Stimulated activated CD4-positive, alpha-beta T cell treated with anti-CD3 and anti-CD28 coated beads, TNF-alpha, amount 100 ng/mL, for 1 hour (primary cell): ENCODE measurements at places on chromosomes 16 and 17.

- DNase-seq, result peak; percentile 63
Observed at GRCh38 chr17:44533533-44534246, 23.6 kb upstream of the FZD2 start.

- DNase-seq, result no peak
Observed at GRCh38 chr17:75478508-75478907, 22.1 kb downstream of the TMEM94 start.

GRCh38 chr16:89007371-89008249 is 30.6 kb upstream of the CBFA2T3 start:
- no peak for DNase-seq

- no peak for DNase-seq
Observed at GRCh38 chr17:82913304-82914043, 73.7 kb upstream of the ZNF750 start.

DNA sequence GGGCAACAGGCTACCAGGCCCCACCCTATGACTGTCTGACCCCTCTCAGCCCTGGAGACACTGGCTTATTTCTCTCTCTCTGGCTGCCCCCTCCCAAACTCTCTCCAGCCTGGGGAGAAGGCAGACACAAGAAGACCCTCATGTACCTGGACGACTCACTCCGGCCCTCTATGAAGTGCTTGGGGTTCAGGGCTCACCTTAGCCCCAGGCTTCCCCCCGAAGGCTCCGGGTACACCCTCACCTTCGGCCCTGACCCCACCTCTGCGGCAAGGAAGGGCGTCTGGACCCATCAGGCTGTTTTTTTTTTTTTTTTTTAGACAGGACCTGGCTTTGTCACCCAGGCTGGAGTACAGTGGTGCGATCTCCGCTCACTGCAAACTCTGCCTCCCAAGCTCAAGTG is 906 bp upstream of the CARMIL2 start:
- no peak for DNase-seq

- no peak for DNase-seq
Observed at GRCh38 chr17:48579471-48579759, 1.3 kb upstream of the HOXB4 start.

DNA sequence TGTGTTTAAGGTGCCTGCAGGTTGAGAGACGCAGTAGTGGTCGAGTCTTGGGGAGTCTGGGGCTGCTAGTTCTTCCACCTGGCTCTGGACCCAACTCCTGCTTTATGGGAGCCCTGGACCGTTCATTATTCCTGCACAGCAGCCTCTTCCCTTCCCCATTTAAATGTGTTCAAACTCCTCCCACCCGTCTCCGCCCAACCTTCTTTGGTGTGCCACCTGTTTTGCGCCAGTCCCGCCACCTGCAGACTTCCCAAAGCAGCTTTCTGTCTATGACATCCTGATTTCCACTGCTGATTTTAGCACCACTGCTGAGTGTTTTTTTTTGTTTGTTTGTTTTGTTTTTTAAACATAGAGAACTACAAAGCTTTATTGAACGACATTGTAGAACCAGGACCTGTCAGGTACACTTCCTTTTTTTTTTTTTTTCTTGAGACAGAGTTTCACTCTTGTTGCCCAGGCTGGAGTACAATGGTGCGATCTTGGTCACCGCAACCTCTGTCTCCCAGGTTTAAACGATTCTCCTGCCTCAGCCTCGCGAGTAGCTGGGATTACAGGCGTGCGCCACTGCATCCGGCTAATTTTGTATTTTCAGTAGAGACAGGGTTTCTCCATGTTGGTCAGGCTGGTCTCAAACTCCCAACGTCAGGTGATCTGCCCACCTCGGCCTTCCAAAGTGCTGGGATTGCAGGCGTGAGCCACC is 12.8 kb downstream of the ADORA2B start:
- no peak for DNase-seq

DNA sequence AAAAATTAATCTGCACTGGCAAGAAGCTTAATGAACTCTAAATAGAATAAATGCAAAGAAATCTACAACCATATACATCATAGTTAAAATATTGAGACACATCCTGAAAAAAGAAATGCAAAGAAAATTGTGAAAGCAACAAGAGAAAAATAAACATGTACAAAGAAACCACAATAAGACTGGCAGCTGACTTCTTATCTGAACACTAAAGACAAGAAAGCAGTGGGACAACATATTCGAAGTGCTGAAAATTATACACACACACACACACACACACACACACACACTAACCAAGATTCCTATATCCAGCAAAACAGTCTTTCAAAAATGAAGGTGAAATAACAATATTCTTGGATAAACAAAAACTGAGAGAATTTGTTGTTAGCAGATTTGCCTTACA is 366.5 kb upstream of the C16orf82 start:
- no peak for DNase-seq

DNA sequence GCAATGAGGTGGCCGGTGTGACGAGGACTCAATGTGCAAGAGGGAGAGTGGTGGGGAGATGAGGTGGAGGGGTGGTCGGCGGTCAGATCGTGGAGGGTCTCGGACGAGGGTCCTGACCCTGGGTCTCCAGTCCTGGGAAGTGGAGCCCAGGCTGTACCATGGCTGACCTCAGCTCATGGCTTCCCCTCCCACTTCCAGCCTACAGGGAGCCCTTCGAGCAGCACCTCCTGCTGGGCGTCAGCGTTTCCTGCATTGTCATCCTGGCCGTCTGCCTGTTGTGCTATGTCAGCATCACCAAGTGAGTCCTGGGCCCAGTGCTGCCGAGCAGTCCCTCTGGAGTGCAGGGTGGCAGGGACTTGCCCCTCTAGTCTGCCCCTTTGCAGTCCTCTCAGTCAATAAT is 41.8 kb downstream of the IL4R start:
- DNase-seq, result no peak

GRCh38 chr17:45656527-45657181 is 127.5 kb upstream of the CRHR1 start:
- DNase-seq, result no peak

GRCh38 chr16:82857693-82858365 is 231.1 kb downstream of the CDH13 start:
- no peak for DNase-seq

DNA sequence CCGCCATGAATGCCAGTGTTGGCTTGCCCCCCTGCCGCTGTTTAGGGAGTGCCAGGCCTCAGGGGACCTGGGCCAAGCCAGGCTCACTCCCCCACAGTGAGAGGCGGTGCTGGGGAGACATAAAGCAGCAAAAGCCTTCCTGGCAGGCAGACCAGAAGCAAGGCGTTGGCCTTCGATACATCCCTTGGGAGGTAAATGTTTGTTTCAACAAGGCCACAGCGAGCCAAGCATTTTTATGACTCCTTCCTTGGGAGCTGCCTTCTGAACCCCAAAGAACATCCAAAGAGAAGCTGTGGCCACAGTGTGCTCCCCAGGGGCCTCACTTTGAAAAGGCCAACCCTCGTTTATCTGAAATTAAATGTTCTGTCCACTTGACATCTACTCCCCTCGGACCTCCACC is 119.7 kb upstream of the CIBAR2 start:
- DNase-seq, result no peak

DNA sequence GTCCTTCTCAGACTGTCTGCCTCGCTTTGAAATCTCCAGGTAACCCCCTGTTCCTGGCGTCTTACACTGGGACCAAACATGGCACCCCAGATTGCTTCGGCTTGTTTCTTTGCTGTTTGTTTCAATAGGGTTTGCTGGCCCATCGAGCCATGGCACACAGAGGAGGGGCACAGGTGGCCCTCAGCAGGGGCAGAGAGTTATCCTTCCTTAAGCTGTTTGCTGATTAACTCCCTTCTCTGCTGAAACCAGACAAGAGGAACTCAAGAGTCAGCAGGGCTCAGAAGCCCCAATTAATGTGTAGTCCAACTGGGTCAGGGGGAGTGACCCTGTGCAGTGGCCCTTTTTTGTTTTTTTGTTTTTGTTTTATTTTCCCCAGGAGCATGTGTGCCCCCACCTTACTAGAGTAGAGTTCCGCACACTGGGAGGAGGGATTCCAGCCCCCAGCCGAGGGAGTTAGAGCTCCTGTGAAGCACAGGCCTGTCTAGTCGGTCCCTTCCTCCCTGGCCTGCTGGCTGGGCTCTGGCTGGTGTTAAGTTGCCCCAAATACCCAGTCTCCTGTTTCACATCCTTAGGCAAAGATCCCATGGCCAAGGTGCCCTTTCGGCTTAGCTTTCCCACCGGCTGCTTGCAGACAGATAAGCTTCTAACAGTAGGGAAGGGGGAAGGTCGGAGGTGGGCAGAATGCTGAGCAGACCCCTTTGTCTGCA is 39.3 kb downstream of the YPEL2 start:
- DNase-seq, result no peak

GRCh38 chr16:50068550-50068949 is 2.8 kb downstream of the HEATR3 start:
- DNase-seq, result no peak

- DNase-seq, result no peak
Observed at GRCh38 chr16:72428681-72429376, 256.9 kb upstream of the PMFBP1 start.

DNA sequence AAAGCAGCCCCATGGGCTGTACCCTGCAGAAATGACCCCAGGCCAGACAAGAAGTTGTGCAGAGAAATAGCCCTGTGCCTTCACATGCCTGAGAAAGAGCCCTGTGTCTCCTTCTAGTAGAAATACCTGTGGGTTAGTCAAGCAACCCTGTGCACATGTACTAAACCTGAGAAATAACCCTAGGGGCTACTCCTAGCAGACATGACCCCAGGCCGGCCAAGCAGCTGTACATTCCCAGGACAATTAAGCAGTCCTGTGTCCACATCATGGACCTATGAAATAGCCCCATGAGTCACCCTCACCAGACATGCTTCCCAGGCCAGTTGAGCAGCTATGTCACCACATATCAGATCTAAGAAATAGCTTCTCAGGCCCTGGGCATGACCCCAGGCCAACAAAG is 519.7 kb upstream of the CA10 start:
- DNase-seq, result no peak

GRCh38 chr17:42541041-42541833 is 5.2 kb downstream of the NAGLU start:
- no peak for DNase-seq
